ENCODE measurements at places on chromosomes 11 and 22.

DNA sequence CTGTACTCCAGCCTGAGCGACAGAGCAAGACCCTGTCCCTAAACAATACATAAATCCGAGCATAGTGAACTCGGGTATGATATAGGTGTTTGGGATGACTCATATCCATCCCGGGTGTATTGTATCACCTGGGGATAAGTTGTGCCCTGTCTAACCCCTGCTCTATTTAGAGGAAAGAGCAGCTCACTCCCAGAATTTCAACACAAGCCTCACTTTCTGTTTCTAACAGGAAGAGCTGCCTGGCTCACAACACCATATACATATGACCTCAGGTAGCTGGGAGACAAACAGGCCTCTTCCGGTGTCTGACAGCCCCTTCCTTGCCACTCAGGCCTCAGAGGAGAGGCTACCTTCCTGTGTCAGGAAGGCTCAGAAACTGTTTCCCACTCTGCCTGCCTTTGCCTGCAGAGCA lies 9.9 kb upstream of the MICALL1 start:
- no peaks in the 10 kb centered on the region for H3K27me3 ChIP-seq
- peak overlapping the region; percentile 22 for H3K4me3 ChIP-seq
- peak overlapping the region; percentile 94 for H3K27ac ChIP-seq
- H3K36me3 ChIP-seq, result peaks cover 7% of the 10 kb centered on the region
- peaks cover 34% of the 10 kb centered on the region for H3K4me1 ChIP-seq

- no peaks in the 10 kb centered on the region for H3K36me3 ChIP-seq
- H3K27me3 ChIP-seq, result peaks cover 83% of the 10 kb centered on the region
- H3K27ac ChIP-seq, result no peak overlapping the region
Measured at GRCh38 chr11:12679471-12679870, 5.2 kb downstream of the TEAD1 start.

- no peak overlapping the region for H3K4me3 ChIP-seq
- H3K4me1 ChIP-seq, result peaks cover 20% of the 10 kb centered on the region
- DNase-seq, result no peak
- no peak overlapping the region for H3K27ac ChIP-seq
Measured at GRCh38 chr22:41664490-41664889, 24.2 kb downstream of the SNU13 start.

DNA sequence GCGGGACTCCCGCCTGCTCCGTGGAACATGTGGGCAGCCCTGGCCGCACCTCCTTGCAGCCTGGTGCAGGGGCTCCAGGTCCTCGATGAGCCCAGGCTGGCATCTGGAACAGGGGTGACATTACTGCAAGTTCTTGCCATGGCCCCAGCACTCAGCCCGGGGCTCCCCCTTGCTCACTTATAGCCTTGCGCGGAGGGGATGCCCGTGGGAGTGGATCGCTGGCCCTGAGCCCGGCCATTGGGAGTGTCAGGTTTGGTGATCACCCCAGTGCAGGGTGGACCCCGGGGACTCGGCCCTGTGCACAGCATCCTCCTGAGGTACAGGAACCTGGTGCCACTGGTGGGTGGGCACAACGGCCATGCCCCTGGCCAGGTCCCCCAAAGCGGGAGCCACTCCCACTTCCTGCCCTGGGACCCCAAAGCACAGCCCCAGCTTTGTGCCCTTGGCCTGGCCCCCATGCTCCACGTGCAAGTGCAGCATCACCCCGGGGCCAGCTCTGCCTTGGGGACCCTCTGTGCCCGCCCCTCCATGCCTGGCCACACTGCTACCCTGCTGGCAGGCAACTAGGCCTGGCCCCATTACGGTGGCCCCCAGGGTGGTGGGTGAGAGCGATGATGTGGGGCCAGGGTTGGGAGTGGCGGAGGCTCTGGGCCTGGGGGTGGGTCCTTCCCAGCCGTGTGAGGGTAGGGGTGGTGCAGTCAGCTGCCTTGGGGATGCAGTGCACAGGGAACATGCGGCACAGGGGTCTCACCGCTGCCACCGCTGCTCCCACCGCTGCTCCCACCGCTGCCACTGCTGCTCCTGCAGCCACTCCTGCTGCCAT lies 439.8 kb downstream of the TBC1D22A start:
- H3K4me1 ChIP-seq, result no peaks in the 10 kb centered on the region
- no peaks in the 10 kb centered on the region for H3K36me3 ChIP-seq
- peak; percentile 15 for DNase-seq
- no peaks in the 10 kb centered on the region for H3K27me3 ChIP-seq

Measured in activated CD4-positive, alpha-beta memory T cell treated with anti-CD3 and anti-CD28 coated beads, Interleukin-2, amount 10 ng/mL, durations not matched to agents 7 days and 5 days (primary cell).